Left lobe of liver (tissue), 2 donors: ENCODE measurements at places on chromosomes 3 and 15.

DNA sequence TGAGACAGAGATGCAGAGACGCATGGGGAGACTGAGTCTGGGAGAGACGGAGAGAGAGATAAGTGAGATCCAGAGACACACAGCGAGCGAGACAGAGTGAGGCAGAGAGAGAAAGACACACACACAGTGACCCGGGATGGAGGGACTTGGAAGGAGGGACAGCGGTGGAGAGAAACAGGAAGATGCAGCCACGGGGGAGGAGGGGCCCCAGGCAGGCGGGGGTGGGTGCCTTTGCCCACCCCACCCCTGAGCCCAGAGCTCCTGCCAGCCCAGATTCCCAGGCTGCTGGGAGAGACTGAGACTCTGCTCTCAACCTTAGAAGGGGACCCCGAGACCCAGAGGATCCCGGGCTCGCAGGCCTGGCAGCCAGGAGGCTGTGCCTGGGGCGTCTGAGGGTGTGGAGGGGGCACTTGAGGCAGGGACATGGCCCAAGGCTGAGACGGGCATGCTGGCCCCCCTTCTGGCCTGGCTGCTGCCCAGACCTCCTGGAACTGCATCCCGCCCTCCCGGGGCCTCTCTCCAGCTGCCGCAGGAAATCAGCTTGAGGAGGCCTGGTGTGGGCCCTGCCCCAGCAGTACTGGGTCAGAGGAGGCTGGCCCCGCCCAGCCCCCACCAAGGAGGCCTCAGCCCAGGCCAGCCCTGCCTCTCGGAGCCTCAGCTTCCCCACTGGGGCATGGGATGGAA is 18.1 kb downstream of the H1-8 start:
- no peak for DNase-seq

- DNase-seq: no peak
Observed at GRCh38 chr3:42537350-42537749, 34.9 kb downstream of the VIPR1 start.

DNA sequence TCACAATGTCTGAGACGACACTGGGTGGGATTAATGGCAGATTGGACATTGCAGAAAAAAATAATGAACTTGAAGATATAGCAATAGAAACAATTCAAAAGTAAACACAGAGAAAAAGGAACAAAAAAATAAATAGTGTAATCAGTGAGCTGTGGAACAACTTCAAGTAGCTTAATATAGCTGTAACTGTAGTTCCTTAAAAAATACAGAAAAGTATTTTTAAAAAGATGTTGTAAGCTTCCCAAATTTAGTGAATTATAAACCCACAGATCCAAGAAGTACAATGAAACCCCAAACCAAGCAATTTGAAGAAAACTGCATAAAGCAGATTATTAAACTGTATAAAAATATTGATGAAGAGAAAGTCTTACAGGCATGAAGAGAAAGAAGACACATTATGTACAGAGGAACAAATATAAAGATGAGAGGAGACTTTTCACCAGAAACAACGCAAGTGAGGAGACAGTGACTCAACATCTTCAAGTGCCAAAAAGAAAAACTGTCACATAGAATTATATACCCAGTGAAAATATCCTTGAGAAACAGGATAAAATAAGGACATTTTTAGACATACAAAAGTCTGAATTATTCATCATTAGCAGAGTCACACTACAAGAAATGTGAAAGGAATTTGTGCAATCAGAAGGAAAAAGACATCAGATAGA is 176.4 kb downstream of the NFKBIZ start:
- no peak for DNase-seq

GRCh38 chr15:56901931-56902330 is 16.5 kb upstream of the TCF12 start:
- DNase-seq: no peak

DNA sequence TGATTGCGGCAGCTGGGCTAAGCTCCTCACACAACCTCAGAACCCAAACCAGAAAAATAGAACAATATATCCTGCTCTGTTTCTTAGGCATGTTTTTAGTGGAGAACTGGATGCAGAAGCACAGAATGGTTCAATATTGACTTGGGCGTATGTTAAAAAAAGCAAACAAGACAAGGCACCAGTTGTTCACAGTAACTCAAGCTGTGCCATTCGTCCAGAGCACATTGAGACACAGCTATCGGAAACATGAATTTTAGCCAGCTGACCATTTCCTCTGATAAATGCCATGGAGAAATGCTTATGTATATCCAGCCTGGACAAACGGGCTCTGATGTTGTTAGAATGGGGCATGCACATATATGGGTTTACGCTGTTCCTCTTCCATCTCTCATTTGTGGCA is 129.2 kb upstream of the PDZRN3 start:
- no peak for DNase-seq

- no peak for DNase-seq
Observed at GRCh38 chr3:163362151-163362550, 1716.1 kb downstream of the SI start.

DNA sequence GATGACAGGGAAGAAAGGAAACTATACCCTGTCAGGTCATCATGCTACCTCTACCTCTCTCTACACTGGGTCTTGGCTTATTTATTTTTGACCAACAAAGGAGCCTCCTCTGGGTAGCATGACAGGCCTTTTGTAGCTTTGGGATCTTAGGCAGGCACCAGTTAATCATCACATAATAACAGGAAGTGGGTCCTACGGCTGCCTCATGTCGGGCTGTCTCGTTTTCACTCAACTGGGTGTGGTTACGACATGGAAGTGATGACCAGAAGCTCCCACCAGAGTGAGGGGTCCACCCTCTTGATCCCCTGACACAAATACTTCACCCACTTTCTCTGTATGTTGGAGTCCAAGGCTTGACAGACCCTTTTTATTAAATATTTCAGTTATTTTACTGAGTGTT is 105.3 kb downstream of the CD47 start:
- no peak for DNase-seq

DNA sequence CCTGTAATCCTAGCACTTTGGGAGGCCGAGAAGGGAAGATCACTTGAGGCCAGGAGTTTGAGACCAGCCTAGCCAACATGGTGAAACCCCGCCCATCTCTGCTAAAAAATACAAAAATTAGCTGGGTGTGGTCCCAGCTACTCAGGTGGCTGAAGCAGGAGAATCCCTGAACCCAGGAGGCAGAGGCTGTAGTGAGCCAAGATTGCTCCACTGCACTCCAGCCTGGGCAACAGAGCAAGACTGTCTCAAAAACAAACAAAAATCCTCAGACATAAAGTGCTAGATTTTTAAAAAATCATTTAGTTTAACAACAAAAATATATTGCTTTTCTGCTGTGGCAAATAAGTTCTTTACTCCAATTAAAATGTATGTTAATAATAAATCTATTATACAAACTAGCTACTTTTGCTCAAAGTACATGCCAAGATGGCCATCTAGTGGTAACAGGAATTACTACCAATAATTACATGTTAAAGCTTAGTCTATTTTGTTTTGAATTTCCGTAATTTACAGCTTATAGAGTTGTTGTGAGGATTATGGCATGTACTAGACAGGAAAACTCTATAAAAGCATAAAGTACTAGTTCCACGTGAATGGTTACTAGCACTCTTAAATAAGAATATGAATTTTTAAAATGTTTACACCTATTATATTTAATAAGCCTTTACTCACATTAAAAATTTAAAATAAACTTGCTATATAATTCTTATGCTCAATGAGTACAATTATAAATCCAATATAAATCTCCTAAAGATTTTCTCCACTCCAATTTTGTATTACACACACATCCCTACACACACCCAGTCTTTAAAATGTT is 39.0 kb downstream of the GABPB1 start:
- DNase-seq: no peak

GRCh38 chr3:133964547-133964946 is 65.2 kb downstream of the SLCO2A1 start:
- DNase-seq: no peak

DNA sequence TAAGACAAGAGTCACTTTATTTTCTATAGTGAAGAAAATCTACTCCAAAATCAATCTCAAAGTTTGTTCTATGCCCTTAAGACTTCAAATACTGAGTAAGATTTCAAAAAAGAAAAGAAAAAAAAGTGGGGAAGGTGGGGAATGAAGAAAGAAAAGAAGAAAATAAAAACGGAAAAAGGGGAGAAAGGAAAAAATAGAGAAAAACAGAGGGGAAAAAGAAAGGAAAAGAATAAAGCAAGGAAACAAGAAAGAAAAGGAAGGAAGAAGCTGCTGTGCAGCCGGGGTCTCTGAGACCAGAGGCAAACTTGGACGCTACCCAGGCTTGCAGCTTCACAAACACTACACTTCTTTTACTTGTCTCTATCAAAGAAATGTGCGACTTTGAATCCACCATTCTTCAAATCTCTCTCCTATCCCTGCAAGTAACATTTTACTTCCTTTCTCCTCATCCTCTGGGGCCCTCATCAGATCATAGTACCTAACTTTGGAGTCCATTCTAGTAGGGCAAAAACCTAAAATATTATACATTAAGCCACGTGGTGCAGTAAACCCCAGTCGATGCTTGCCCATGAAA is 279.8 kb downstream of the FOXP1 start:
- no peak for DNase-seq

- no peak for DNase-seq
Observed at GRCh38 chr3:59580996-59581395, 531.2 kb upstream of the CFAP20DC start.

DNA sequence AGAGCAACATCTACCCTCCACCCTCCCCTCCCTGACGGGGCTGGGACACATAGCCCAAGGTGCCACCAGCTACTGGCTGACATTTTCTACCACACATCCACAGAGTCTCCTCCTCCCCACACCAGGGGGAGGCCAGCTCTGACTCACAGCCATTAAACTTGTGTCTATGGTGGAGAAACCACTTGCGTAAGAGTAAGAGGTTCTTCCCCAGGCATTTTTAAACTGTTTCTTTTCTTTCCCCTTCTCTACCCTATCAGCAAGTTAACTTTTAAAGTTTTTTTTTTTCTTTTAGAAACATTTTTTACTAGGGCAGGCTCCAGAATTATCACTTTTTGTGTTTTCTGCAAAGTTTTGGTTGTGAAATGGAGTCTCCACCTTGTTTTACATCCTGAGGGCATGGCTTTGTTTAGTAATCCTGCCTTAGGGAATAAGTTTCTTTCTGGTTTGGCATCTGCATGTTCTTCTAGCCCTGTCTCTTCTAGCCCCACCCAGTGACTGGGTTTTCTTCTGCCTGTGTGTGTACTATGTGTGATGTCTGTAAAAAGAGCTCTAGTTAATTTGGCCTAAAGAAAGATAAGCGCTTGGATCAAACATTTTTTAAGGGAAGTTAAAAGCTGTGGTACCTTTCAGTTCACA is 148.8 kb upstream of the GADL1 start:
- no peak for DNase-seq

DNA sequence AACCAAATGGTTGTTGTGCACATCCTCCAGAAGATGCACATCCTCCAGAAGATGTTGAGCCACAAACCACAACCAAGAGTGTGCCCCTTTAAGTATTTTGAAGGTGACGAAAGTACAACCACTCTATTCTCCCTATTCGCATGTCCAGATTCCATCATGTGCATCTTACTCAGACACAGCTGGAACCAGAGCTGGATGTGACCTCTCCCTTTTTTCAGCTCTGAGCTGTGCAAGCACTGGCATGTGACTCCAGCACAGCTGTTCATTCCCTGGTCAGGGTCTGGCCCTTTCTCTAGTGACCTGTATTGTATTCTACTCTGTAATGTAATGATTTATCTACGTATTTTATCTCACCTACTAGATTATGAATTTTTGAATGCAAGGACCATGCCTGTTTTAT is 29.3 kb upstream of the DLG1 start:
- no peak for DNase-seq

GRCh38 chr3:13462822-13463221 is 17.3 kb upstream of the HDAC11 start:
- DNase-seq: no peak

GRCh38 chr3:99248130-99248529 is 346.6 kb upstream of the DCBLD2 start:
- no peak for DNase-seq

GRCh38 chr15:28124841-28125240 is 25.7 kb upstream of the OCA2 start:
- no peak for DNase-seq

- no peak for DNase-seq
Observed at GRCh38 chr15:76337696-76338485, 1.3 kb downstream of the ISL2 start.

DNA sequence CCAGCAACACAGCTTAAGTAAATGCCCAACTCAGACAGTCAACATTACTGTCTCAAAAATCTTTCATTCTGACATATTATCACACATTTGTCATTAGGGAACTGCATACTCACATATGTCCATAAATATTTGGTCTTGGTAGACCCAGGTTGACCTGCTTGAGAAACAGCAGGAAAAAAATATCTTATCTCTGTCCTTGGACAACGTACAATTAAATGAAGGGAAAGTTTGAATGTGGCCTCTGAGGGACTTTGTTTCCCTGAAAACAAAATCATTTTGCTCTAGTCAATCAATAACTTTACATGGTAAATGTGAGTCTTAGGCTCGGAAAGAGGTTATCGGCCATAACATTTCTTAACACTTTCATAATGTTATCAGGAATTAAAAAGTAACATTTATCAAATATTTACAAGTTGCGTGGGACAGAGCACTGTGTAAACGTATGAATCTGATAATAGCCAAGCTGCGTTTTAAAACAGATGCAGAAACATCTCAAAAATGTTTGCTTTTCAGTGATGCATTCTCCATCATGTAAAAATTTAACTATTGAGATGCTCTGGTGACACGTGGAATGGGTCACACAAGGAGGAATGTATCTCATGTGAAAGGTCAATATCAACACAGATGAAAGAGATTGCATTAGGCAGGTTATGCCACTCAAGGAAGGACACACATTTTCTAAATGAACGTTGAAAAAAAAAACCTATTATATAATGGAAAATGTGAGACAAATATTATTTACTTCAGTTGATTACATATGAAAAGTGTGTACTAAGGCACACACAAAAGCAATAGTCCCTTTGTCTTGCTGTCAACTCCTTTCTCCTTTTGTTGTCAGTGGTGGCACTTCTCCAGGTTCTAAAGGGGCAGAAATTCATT is 304.4 kb downstream of the WDR72 start:
- no peak for DNase-seq

GRCh38 chr15:26179906-26180305 is 316.8 kb upstream of the ATP10A start:
- DNase-seq: no peak

DNA sequence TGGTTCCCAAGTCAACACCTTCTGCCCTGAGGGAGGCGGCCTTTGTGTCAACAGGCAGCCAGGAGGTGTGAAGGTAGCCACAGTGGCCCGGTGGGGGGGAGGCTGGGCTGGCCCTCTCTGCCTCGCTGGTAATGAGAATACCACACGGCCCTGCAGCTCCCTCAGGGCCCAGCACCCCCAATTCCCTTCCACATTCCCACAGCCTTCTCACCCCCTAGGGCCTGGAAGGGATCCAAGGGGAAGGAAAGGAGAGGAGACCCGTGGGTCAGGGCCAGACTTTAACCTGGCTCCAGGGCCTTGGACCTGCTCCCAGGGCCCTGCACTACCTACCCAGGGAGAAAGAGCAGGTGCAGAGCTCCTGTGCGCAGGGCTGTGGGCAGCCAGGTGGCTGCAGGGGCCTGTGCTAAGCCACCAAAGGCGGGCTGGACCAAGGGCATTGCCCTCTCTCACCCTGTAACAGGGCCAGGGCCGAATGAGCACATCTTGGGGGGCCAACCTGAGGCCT is 8.7 kb upstream of the MESP2 start:
- DNase-seq: peak; percentile 69

- DNase-seq: no peak
Observed at GRCh38 chr15:49709646-49710214, 88.9 kb downstream of the DTWD1 start.
